ENCODE measurements at places on chromosomes 7 and 10.
A peak's percentile ranks its signal among the peaks of the same experiment; 100 is the strongest.

- DNase-seq = no peak
Measured at GRCh38 chr10:69745698-69746097, 56.0 kb upstream of the COL13A1 start.

- DNase-seq = no peak
Measured at GRCh38 chr7:22464299-22464698, 35.7 kb downstream of the STEAP1B start.

GRCh38 chr7:55425141-55425752 is 60.1 kb downstream of the LANCL2 start:
- DNase-seq = no peak

- no peak for DNase-seq
Measured at GRCh38 chr7:6278749-6279310, 6.4 kb upstream of the CYTH3 start.

DNA sequence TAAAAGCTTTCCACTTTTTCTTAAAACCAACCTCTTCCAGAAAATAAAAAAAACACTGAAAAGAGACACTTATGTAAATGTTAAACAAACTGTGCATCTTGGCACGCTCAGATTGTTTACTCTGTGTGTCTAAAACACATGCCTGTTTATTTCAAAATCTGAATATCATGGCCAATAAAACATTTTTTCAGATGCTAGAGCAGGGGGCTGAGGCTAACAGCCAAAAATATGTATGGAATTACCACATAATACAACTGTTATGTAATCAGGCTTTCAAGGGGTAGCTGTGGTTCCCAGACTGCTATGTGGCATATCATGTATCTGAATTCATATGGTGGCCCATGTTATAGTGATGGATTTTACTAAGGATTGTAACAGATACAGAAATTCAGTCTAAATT is 130.4 kb downstream of the HIBADH start:
- no peak for DNase-seq

DNA sequence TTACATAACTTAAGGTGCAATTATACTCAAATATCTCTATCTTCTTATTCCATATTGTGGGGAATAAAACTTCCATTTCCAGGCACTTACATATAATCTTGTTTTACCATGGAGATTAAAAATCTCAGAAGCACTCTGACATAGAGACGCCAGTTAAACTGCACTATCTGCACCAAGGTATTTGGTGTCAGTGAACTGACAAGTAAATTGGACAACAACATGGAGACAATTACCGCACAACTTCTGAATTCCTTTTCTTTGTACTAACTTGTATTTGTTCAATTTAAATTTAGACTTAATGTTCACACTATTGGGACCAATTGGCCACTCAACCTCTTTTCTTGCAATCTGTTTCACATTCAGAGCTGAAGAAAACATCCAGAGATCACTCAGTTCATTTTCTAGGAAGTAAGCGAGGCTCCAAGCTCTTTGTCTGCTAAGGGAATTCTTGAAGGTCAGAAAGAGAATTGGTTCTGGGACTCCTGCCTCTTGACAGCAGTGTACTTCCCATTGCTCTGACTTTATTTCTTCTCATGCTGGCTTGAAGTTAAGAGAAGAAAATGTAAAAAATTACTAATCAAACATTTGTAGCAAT is 184.7 kb downstream of the CHCHD3 start:
- no peak for DNase-seq

DNA sequence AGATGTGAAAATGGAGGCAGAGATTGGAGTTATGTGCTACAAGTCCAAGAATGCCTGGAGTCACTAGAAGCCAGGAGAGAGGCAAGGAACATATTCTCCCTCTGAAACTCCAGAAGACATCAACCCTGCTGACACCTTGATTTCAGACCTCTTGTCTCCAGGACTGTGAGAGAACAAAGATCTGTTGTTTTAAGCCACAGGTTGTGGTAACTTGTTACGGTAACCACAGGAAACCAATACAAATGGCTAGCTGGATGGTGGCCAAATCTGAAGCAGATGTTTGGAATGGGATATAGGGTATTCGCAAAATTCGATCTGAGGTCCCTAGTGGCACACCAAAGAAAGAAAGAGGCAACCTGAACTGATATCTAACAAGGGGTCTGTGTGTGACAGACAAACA is 129.0 kb downstream of the HERPUD2 start:
- no peak for DNase-seq

DNA sequence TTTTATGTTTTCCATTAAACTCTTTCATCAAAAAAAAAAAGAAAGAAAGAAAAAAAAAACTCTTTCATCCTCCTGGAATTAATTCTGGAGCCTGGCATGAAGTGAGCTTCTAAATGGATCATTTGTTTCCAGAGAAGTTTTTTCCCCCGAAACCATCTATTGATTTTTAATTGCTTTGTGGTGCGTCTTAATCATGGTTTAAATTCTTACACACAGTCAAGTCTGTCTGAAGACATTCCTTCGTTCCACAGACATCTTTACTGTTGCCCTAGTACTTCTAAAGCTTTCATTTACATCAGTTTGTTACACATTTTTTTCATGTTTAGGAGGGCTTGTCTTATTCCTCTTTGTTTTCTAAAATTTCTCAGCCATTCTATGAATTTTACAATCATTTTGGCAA is 493.4 kb upstream of the FOXK1 start:
- DNase-seq = no peak

DNA sequence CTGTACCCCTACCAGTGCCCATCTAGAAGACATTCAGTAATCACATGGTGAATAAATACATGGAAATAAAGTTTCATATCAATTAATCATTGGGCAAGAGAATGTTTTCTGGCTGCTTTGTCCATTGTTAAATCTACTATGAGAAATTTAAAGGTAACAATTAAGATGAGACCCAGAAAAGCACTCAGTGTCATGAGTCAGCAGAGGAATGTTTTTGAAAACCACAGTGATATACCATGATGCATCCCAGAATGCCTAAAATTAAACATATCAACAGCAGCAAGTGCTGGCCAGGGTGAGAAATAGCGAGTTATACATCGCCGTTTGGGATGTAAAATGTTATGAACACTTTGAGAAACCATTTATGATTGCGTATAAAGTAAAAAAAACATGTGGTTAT is 825.3 kb upstream of the C7orf33 start:
- DNase-seq = no peak

DNA sequence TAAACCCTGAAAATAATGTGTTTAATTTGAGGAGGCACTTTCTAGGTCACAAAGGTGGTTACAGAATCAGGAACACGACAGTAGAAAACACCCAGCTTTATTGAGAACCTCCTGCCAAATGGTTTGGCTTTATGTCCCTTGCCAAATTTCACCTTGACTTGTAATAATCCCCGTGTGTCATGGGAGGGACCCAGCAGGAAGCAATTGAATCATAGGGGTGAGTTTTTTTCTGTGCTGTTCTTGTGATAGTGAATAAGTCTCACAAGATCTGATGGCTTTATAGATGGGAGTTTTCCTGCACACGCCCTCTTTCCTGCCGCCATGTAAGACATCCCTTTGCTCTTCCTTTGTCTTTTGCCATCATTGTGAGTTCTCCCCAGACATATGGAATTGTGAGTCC is 193.8 kb upstream of the KLF6 start:
- no peak for DNase-seq

DNA sequence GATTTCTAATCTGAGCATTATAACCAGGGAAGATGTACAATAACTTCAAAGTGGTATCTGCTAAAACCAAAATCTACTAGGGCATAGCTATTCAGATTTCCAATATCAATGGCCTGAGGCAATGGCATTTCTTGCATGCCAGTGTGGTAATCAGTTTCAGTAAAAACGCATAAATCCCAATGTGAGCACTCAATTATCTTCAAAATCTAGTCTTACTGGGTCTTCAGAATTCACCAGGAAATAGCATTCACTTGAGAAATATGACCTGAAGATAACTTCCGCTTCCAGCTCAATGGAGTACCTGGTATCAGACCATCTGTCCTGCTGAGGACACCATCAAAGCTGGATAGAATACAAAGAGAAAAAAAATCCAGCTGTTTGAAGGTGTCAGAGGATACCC is 72.4 kb downstream of the TRIL start:
- DNase-seq = no peak

- DNase-seq = no peak
Measured at GRCh38 chr10:111281516-111281915, 204.7 kb downstream of the ADRA2A start.

GRCh38 chr7:112152186-112152585 is 54.0 kb downstream of the DOCK4 start:
- DNase-seq = no peak

DNA sequence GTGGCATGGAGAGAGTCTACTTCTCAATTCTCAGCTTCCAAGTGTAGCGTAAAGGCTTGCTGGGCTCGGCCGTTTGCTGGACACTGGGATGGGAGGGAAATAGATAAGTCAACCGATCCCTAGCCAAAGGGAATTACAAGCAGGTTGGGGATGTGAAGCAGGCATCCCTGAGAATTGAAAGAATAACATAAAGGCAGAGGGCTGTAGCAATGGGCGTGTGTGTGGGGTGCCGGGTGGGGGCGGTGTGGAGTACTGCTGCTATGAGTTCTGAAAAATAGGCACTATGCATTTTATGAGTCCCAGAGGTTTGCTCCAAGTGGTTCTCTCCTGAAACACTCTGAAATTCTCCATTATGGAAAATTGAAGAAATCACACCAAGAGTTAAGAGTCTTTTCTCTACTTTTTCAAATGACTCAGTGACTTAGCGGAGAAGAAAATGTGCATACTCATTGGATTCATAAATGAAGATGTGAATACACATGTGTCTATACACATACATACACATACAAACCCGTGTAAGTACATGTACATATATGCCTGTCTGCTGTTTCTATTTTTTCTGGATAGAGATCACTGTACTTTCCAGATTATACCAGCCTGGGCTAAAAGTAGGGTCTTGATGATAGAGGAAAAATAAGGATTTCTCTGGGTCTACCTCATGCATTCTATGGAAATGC is 65.4 kb downstream of the ADRA2A start:
- no peak for DNase-seq

DNA sequence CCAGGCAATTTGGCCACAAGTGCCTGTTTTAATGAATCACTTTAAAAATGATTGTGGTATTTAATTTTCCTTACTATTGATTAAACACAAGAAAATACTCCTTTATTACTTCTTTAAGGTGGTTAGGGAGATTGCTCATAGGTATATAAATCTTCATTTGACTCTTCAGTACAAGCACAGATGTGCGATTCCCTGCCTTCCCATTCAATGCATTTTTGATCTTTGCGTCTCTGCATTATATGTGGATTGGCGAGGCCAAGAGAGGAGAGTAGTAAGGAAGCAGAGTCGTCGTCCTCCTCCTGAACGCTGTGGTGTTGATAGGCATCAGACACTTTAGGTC is 683.7 kb downstream of the LRMDA start:
- DNase-seq = no peak

DNA sequence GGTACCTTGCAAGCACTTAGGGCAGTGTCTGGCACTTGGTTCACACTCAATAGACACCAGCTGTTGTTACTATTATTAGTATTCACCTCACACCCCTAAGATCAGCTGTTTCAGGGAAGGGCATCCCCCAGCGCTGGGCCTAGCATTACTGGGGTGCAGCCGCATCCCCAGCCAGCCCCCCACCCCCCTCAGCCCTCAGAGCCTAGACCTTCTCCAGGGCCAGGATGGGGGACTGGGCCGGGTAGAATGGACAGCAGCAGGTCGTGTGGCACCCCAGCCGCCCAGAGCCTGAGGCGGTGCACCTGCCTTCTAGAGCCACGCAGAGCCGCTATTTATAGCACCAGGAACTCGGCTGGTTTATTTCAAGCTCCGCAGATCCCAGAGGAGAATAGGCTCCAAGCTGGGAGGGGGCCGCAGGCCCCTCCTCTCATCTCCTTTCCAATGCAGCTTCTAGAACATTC is 60.5 kb downstream of the GTF2IRD1 start:
- no peak for DNase-seq

- peak; percentile 84 for DNase-seq
Measured at GRCh38 chr10:47311932-47312662, 10.2 kb upstream of the GDF2 start.

GRCh38 chr7:46192271-46192670 is 271.2 kb upstream of the IGFBP3 start:
- no peak for DNase-seq

DNA sequence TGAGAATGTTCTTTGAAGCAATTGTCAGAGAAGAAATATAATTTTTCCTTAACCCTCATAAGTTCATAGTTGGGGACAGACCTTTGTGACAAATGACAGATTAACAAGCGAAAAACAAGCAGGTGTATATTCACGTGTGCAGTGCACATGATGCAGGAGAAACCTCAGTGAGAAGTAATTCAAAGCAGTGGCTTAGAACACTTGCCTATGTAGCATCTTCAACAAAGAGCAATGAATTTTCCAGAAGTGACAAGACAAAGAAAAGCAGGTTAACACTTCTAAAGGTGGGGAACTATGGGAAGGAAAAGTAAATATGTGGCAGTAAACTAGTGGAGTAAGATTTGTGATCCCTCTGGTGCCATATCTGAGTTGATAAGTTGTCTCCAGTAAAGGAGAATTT is 65.8 kb downstream of the MCU start:
- DNase-seq = no peak

- DNase-seq = no peak
Measured at GRCh38 chr7:7698930-7699329, 19.5 kb downstream of the RPA3 start.

DNA sequence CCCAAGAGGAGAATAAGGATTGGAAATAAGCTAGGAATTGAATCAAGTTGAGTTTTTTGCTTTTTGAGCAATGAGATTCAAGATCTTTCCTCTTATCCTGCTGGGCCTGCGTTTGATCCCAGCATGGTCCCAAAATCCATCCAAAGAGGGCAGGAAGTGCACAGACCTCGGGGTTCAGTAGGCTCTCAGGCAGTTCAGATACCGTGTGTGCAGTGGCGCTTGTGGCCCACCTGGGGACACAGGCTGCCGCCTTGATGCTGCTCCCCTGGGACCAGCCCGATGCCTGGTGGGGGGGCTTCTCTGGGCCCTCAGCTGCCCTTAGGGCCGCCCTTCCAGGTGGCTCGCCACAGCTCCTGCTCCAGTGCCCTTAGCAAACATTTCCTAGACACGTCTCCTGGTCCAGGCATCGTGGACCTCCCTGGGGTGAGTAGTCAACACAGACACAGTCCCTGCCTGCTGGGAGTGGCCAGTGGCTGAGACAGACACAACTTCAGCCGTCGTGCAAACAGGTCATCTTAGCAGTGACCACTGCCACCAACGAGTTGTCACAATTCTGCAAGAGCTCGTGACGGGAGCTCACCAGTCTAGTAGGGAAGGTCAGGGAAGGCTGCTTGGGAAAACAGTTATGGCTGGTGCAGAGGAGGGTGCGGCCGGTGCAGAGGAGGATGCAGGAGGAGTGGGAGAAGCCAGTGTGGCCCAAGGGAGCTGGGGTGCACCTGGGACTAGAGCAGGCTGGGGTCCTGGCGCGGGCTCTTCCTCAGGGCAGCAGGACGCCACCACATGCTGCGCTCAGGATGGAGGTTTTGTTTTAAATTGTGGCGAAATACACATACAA is 21.7 kb upstream of the JAKMIP3 start:
- DNase-seq = no peak

GRCh38 chr10:52486840-52487611 is 172.9 kb downstream of the DKK1 start:
- no peak for DNase-seq
